ENCODE measurements at places on chromosomes 2 and 18.

DNA sequence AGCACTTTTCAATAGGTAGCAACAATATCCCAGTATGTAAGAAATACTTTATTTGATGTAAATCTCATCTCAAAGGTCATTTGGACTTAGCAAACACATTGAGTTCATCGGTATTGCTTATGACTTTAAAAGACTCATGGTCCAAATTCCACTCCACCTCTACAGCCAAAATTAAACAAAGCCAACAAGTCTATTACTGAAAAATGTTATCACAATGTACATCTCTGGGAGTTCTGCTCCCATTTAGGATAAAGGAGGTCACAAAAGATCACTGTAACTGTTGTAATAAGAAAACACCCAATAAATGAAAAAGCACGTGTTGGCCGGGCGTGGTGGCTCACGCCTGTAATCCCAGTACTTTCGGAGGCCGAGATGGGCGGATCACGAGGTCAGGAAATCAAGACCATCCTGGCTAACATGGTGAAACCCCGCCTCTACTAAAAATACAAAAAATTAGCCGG, 50.0 kb downstream of the ESCO1 start:
- DNase-seq, result no peak

- DNase-seq, result peak; percentile 83
Measured at GRCh38 chr2:19362755-19363473, 4.5 kb upstream of the OSR1 start.

DNA sequence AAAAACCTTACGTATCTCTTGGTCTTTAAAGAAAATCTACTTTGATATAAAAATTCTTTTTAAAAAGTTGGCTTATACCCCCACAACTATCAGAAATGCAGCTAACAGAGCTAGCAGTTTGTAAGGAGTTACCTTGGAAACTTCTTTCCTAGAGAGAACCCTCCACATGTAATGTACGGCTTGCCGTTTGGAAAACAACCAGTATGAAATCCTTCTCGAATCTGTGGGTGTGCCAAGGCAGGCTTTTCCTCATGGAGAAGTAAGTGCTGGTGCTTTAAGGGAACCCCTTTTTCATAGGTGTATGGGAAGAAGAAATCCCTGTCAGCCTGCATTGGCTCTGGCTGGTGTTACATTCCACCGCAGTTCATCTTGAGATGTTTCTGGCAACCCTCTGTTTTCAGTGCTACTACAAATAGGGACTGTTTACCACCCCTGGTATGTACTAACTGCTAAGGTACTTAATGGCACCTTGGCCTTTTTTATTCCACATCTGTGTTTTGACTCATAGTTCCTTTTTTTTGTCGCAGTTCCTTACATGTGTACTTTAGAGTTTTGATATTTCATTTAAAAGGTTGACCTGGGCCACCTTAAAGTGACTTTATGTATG, 248.4 kb downstream of the FHOD3 start:
- no peak for DNase-seq

DNA sequence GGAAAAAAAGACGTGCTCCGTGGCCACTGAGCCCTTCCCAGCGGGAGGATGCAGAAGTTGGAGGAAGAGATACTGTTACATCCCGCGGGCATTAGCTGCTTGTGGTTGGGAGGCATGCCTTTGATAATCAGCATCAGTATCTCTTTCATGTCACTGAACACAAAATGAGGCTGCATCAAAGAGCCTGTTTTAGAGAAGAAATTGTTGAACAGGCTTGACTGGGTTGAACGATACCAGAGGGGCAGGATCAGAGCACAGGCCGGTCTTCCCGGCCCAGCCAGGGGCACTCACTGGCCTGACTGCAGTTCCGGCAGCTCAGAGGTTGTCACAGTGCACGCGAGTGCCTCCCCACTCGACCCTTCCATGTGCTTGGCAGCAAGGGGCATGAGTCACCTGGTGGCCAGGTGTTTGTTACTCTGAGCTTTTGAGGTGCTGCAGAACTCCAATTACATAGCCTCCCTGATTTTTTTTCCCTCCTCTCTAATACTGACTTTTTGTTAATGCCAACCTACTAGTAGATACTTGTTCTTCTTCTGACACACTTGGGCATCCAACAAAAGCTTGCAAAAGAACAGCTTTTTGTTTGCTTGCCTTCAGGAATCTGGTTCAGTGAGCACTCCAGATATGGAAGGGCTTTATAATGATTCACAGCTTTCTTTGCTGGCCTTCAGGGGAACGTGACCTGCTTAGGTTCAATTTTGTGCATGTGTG, 121.6 kb downstream of the VAPA start:
- peak; percentile 86 for DNase-seq

GRCh38 chr18:79819968-79820351, 22.2 kb downstream of the KCNG2 start:
- DNase-seq, result peak; percentile 0

DNA sequence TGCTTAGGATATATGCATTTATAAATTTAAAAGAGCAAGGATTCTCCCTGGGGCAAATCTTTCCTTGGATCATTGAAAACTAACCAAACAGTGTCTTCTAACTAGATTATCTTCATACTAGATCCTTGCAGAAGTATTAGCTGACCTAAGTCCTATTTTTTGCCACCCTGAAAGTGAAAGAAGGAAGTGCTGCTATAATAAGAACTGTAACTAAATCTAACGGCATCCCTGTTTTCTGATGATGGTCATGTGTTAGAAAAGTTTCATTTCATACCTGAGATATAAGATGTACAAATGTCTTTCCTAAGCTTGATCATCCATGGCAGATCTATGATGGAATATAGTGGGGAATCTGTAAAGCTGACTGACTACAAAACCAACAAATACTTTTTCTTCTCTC, 102.7 kb downstream of the MAP2 start:
- no peak for DNase-seq

DNA sequence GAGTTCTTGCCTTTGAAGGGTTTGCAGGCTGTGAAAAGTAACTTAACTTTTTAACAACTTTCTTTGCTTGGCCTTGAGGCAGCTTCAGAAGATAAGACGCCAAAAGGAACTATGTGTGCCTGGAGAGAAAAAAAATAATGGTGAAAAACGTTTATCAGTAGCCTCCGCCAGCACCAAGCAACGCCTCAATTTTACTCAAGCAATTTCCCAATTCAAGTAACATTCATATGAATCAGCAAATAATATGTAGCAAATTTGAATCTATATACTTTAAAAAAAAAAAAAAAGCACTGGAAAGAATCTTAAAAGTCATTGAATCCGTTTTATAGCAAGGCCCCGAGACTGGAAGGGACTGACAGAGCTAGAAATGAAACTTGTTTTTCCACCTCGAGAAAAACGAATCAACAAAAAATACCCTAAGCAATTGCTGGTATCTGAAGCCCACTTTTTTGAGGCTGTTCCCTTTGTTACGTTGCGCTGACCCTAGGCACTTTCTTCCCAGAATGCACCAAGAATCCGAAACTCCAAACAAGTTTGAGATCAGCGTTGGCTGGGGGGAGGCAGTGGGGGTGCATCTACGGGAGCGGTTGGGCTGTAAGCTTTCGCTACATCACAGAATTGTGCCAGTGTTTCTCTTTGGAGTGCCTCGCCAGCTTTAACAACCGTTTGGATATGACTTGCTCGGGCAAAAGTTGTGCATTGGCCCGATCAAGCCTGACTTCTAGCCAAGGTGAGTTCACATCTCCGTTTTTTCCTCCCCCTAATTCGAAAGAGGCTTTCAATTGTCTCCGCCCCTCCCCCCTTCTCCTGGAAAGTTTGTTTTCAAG, 2.7 kb upstream of the TGIF1 start:
- peak; percentile 73 for DNase-seq

DNA sequence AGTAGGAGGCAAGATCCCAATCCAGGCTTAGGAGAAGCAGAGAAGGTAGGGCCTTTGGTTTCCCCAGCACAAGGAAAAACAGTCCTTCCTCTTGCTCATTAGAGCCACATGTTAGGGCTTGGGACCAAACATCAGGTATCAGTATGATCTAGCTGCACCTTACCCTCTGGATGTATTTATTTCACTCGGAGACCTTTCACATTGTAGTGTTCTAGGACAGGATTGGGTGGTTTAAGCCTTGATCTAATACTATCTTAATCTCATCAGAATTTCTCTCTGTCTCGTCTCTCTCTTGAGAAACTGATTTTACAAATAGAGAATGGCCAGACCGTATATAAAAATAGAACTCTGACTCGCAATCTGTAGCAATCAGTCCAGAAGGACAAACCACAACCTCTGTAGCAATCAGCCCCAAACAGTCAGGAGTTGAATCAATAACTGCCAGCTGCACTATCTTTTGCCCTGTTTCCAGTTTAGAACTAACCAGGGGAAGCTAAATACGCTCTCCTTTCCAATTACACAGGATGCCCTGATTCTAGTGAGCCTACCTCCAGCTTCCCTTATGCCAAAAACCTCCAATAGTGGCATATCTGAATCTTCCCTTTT, 207.1 kb downstream of the TDRD15 start:
- no peak for DNase-seq

DNA sequence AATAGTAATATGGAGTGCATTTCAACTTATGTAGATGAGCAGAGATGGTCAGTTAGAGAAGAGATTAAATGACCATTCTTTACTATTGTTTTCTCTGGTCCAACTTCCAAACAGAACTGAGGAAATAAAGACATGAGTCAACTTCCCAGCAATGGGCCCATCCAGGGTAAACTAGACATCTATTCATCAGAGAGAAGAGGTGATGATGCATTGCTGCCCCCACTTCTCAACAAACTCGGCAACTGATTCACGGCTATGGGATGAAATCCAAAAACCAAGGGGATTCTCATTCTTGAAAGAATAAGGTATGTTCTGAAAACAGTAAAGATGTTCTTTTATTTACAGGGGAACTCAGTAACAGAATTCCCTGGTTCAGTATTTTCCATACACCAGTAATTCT, 190.7 kb downstream of the RDH14 start:
- DNase-seq, result no peak

DNA sequence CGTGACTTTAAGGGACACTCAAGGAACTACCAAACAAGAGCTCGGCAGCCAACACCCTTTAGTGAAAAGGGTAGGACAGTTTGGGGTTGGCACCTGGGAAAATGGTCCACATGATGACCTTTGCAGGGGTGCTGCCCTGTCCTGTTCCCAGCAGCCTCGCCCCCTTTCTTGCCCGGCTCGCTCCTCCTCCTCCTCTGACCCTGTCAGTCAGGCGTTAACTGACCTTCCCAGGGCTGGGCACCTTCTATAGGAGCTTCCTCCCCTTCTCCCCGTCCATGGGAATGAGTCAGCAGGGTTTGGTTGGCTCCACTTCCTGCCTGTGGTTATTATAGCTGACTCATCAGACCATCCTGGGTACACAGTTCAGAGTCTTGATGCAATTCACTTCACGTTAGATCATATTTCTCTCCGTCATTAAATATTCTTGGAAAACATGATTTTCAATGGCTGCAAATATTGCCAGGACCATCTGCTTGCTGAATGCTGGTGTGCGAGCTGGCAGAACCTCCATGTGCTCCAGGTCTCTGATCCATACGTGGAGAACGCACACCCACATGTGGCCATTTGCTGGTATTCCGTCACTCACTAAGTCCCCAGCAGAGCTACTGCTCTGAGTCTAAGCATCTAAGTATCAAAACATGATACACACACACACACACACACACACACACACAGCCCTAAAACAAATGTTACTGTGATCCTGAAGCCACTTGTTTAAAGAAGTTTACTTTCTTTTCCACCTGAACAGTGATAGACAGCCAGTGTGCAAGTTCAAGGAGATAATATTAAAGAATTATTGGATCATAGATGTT, 185.0 kb downstream of the ANAPC1 start:
- peak; percentile 99 for DNase-seq

GRCh38 chr2:43306197-43306596, 79.8 kb upstream of the ZFP36L2 start:
- no peak for DNase-seq

GRCh38 chr2:175855794-175856453, 146.1 kb downstream of the LNPK start:
- DNase-seq, result peak; percentile 61

DNA sequence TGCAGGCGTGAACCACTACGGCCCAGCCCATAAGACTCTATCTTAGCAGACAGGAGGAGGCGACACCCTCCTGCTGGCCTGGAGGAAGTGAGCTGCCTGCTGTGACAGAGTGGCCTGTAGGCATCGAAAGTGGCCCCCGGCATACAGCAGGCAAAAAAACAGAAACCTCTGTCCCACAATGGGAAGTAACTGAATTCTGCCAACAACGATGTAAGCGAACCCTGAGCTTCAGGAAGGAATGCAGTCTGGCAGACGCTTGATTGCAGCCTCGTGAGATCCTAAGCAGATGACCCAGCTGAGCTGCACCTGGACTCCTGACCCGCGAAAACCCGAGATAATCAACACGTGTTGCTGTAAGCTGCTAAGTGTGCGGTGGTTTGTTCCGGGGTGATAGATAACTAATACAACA, 13.6 kb downstream of the MRO start:
- no peak for DNase-seq

GRCh38 chr2:84338069-84338468, 121.0 kb downstream of the SUCLG1 start:
- no peak for DNase-seq
